SK-MEL-5 (cell line): ENCODE measurements at places on chromosomes 3 and 15.

DNA sequence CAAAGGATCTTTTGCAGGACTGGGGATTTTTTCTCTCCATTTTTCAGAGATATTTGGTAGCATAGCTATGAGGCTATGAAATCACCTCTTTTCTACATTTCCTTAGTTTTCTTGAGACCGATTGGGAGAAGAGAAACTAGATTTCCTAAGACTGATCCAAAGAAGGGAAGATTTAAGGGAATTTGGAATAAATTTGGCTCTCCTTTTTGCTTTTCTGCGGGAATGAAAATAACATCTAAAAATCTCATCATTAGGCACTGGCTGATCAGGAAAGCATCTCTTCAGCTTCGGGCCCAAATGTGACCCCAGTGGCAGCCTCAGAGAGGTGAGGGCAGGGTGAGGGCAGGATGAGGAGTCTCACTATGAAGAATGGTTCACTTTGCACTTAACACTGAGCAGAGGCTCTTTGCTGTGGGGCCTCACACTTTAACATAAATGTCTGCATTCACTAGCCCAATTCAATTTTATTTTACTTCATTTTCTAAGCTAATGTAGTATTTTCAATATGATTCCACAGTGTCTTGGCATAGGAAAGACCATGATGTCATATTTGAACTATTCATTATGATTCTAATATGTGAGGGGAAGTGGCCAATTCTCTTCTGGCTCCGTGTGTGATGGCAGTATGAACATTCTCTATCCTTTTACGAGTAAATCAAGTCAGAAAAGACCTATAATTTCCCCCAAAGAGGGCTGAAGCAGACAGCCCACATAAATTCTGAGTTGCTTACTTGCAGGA lies 193.2 kb downstream of the MEX3B start:
- DNase-seq, result no peak

DNA sequence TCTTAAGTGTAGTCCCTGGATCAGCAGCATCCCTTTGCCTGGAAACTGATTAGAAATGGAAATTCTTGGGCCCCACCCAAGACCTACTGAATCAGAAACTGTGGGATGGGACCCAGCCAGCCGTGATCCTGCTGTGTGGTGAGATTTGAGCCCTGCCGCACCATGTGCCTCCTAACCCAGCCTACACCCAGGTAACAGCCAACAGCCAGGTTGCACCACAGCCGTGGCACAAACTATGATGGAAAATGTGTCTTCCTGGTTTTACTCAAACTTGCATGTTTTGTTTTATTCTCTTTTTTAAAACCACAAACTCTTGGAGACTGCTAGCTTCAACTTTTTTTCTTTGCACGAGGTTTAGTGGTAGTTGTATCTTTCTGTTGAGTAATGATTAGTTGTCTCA lies 2.6 kb downstream of the LIMD1 start:
- DNase-seq, result no peak

- no peak for DNase-seq
These were observed 72.1 kb downstream of the RFTN1 start for GRCh38 chr3:16441371-16441875.

DNA sequence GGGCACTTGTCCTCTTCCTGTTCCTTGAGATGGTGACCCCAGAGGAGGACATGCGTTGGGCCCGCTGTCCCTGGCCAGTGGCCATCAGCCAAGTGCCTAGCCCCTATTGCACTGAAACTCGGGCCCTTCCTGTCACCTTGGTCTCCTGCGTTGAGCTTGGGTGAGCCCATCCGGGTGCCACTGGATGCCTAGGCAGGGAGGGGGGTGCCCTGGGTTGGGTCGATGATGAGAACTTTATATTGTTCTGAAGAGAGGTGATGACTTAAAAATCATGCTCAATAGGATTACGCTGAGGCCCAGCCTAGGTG lies 221.8 kb downstream of the SNRPN start:
- no peak for DNase-seq

- peak; percentile 81 for DNase-seq
These were observed 1216.9 kb upstream of the GBE1 start for GRCh38 chr3:82978368-82978767.
